HuH-7 (cell line): ENCODE measurements at places on chromosomes 5 and 9.

DNA sequence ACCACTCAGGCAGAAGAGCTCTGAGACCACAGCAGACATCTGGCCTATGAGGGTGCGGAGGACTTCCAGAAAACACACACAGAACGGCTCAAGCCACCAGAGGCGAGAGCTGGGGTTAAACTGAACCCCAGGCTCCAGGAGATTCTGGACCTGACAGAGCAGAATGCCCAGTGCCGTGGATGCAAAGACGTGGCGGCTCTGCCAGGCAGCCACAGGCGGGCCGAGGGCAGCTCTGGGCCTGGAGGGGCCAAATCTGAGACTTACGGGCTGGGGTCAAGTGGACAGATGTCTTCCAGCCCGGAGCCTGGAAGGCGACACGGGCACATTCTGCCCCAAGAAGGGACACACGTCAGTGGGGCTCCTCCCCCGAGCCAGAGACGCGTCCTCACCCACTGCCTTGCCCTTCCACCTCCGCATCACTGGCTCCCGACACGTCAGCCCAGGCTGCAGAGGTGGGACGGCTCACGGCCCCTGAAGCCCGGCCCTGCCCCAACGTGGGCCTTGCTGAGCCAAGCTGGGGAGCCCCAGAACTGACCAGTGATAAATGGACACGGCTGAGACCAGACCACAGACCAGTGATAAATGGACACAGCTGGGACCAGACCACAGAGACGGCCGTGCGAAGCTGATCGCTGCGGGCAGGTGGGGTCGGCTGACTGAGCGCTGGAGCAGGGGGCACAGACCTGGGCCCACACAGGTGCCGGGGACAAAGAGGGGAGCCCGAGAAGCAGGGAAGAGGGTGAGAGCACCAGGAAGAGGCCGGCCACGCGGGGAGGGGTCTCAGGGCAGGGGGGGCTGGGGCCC is 40.9 kb upstream of the NSMF start:
- DNase-seq = no peak

DNA sequence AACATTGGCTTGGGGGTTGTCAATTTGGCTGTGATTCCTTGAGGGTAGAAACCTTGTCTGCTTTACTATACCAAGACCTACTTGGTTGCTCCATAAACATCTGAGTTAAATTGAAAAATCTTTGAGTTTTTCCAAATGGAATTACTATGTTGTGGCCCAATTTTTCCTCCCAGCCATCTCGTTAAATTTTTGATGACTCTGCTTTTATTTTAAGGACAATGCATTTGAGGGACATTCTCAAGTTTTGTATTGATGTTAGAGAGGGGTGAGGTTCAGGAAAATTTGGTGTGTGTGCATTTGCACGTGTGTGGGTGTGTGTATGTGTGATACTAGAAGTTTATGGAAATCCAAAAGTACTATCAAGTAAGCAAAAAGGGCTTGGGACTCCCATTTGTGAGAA is 491.4 kb upstream of the KLF4 start:
- no peak for DNase-seq

- no peak for DNase-seq
Measured at GRCh38 chr9:98229090-98229395, 26.4 kb downstream of the TBC1D2 start.

DNA sequence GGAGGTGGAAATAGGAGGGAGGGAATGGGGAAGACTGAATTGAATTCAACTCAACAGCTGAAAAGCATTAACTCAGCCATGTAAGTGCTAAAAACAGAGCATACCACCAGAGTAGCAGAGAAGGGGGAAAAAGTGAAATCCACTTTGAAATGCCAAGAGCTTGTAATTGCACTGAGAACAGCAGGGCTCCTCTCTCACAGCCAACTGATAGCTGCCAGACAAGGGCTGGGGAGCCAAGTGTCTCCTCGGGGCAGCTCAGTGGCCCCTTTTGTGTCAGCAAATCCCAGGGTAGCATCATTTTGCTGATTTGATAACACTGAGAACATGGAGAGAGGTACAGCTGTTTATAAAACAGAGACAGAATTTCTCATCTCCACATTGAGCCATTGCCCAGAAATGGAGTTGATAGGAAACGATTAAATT is 182.5 kb downstream of the FRMD3 start:
- DNase-seq = no peak

DNA sequence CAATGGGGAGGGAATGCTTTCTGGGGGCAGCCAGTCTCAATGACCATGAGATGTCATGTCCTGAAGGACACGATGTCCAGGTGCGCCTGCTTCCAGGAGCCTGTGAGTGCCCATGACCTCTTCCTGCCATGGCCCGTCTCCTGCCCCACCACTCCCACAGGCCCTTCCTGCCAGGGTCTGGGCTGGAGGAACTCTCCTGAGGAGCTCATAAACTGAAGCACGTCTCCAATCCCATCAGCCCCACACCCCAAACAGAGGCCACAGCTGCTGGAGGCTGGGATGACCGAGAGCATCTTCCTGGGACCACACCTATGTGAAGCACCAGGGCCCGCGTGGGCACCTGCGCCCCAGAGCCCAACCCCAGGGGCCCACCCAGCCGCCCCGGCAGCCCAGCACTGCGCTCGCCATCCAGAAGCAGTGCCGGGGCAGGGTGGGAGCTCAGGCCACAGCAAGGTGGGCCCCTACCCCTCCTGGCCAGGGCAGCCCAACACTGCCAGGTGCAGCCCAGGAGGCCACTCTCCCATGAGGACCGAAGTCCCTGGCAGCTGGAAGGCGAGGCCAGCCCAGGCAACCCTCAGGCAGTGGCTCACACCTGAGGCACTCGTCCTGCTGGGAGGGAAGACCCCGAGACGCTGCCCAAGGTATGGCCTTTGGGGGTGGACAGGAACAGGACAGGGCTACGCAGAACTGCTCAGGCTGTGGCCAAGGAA is 53.9 kb upstream of the UBAC1 start:
- DNase-seq = no peak

DNA sequence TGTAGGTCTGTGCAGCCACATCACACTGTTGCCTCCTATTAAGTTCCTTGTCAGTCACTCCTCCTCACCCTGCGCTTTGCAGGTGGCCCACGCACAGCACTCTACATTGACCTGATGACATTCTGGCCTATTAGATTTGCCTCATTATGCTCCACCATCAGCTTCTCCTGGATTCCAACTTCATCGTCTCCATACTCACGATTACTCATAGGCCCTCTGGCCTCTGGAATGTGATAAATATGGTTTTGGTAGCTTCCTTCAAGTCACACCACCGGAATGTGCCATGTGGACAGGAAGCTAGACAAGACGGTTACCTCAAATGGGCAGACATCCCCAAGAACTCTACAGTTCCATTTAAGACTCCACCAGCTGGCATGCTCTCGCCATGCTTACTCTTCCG is 158.0 kb upstream of the LHFPL2 start:
- no peak for DNase-seq

DNA sequence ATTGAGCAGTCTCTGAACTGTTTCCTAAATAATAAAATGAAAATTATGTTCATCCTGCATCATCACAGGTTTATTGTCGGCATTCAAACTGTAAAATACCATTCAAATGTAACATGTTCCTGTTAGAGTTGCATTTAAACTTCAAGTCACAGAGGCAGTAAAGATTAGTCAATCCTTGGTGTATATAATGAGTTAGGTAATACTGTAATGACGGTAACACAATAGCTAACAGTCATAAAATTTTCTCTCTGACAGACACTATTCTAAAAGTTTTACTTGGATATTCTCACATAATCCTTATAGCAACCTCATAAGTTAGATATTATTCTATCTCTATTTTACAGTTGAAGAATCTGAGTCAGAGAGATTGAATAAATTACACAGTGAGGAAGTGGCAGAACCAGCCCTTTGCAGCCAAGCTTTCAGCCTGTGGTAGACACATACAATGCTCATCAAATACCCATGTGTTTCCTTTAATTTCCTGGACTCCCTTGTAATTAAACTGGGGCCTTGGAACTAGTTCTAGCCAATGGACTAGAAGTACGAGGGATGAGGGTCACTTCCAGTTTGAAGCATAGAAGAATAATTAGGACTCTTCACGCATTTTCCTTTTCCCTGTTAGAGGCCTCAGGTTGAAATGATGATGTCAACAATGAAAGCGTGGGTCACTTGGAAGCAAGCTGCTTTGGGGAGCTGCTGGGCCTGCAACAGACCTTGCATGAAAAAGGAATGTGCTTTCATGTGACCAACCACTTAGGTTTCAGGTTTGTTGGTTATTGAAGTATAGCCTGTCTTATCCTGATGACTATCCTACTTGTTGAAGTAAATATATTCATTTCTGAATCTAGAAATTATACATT is 12.3 kb upstream of the CAST start:
- no peak for DNase-seq

DNA sequence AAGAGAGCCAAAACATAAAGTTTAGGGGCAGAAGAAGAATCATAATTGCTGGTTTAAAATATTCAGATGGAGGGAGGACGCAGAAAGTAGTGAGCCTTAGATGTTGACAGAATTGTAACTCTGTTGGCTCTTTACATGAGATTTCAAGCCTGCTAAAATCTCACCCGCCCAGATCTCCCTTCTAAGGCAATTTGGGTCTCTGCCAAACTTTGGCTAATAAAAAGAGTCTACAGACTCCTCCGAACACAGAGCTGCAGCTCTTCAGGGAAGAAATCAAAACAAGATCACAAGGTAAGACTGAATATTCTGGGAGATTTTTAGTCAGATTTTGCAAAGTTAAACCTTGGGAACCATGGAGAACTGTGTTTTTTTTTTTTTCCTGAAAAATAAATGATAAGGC is at the start of gene IL33:
Gene IL33, plus strand, starts transcription at position 246 of the 400 bp plus-strand sequence. CDS start 25,888 bp downstream, outside the sequence.
- DNase-seq = no peak

DNA sequence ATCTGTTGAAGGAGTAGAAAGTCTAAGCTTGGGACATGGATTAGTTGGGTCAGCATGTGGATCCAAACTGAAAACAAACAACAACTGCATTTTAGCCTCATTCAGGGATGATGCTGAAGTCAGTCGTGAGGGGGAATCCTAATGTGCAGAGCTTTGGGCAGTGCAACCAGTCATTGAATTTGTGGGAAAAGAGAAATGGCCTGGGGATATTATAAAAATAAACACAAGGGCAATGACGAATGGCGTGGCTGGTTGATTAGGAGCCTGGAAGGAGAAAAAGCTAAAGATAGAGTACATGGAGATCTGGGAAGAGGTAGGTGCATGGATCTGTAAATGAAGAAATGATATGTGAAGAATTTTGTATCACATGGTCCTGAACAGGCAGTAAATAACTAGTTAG is 477.6 kb downstream of the TLE1 start:
- no peak for DNase-seq

DNA sequence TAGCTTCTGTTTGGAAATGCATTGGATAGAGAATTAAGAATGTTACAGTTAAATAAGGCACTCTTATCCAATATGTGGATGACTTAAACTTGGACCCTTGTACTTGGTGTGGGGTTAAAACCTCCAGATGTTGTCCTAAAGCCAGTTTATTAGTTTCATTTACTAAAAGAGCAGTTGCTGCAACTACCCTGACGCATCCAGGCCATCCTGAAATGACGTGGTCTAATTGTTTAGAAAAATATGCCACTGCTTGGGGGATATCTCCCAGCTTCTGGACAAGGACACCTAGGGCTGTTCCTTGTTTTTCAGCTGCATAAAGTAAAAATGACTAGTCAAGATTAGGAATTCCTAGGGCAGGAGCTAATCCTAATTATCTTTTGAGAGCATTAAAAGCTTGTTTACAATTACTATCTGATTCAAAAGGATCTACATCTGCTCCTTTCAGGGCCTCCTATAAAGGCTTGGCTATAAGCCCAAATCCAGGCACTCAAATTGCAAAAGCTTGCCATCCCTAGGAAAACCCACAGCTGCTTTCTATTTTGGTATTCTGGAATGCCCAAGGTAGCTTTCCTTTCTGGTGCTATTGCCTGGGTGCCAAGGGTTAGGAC is 45.7 kb upstream of the SLCO4C1 start:
- no peak for DNase-seq

DNA sequence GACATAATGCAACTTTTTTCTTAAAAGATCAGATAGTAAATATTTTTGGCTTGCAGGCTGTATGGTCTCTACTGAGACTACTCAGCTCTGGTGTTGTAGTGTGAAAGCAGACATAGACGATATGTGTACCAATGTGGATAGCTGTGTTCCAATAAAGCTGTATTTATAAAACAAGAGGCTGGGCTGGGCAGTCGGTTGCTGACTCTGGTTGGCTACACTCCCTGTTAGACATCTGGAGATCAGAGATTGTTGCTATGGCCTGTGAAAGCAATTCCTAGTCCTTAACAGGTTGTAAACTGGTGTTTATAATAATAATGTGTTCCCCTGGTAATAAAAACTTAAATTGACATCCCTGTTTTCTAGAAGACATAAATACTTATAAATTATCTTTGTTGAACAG is 24.4 kb upstream of the SCAMP1 start:
- no peak for DNase-seq

DNA sequence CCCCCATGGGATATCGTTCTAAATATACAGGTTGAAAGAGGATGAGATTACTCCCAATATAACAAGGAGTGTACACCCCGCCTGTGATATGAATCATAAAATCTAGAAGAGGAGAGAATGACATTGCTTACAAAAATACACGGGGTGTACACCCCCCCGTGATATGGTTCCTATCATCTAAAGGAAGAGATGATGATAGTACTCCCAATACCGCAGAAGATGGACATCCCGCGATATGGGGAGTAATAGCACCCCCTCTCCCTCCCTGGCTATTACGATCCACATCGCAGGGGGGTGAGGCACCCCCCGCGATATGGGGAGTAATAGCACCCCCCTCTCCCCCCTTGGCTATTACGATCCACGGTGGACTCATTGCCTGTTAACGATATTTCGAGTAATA is 124.6 kb downstream of the TMEM38B start:
- DNase-seq = no peak

DNA sequence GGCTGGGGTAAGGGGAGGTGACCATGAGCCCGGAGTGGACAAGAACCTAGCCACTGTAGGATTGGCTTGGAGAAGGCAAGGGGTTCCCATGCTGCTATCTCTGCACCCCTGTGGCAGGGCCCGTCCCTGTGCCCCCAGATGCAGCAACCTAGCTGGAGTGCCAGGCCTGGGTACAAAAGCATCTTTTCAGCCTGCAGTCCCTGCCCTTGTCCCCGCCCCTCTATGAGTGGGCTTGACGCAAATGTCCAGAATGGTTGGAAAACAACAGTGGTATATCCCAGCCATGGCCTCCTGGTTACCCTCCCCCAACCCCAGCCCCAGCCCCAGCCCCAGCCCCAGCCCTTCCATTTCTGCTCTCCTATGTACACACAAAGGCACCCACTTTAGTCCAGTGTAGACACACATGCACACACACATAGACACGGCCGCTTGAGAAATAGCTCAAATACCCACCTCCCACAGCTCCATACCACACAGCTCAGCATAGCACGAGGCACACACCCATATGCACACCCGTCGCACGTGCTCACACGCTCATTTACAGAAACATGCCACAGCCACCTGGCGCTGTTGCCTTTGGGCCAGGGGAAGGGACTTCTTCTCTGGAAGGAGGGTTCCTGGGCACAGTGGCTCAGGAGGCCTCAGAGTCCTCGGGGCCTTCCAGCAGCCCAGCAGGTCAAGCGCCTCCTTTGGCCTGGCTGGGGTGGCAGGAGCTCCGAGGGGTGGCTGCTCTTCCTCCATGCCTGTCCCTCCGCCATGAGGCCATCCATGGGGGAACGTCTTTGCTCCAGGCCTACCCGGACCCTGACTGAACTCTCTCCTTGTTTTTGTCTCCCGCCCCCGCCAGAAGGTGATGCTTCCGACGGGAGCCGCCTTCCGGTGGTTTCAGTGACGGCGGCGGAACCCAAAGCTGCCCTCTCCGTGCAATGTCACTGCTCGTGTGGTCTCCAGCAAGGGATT is 34.1 kb downstream of the CXXC5 start:
- no peak for DNase-seq

GRCh38 chr9:16619914-16620520 is 250.5 kb downstream of the BNC2 start:
- no peak for DNase-seq

- no peak for DNase-seq
Measured at GRCh38 chr5:111478266-111478665, 34.1 kb downstream of the STARD4 start.
